ENCODE measurements at places on chromosomes 16 and 17.

DNA sequence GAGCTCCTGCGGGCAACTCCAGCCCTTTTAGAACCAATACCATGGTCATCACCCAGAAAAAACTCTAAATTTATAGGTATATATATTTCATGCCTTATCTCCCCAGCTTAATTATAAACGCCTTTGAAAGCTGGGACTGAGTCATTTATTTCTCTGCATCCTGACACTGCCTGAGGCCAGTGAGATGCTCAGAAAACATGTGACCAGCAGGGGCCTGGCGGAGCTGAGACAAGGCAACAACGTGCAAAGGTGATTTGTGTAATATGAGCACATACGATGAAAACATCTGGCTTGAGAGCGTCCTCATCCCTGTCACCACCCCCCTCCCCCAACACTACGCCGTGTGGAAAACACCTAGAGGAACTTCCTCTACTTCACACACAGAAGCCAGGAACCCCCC lies 22.7 kb downstream of the NXN start:
- DNase-seq, result no peak

DNA sequence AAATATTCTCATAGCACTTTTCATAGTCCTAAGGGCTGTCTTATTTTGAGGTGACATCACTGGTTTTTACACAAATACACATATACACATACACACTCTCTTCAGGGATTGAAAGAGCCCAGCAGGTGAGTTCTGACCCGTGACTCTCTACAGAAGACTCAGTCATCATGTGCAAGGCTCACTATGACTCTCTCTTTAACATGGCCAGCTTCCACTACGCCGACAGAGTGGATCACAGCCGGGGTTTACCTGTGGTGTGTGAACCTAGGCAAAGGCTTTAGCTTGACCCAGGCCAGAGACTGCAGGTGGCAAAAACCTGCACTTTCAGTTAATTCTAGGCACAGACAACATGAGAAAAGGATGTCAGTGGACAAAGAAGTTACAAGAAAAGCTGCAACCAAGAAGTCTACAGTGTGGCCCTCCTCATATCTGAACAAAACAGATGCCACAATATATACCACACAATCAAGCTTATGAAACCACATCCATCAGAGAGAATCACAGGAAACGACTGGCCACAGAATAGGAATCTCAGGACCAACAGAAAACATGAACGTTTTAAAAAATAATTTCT lies 56.5 kb downstream of the CYTH1 start:
- DNase-seq, result no peak

- DNase-seq, result no peak
Measured at GRCh38 chr17:57490111-57490845, 234.0 kb downstream of the MSI2 start.

- DNase-seq, result no peak
Measured at GRCh38 chr17:17507465-17508011, 11.3 kb upstream of the RASD1 start.

DNA sequence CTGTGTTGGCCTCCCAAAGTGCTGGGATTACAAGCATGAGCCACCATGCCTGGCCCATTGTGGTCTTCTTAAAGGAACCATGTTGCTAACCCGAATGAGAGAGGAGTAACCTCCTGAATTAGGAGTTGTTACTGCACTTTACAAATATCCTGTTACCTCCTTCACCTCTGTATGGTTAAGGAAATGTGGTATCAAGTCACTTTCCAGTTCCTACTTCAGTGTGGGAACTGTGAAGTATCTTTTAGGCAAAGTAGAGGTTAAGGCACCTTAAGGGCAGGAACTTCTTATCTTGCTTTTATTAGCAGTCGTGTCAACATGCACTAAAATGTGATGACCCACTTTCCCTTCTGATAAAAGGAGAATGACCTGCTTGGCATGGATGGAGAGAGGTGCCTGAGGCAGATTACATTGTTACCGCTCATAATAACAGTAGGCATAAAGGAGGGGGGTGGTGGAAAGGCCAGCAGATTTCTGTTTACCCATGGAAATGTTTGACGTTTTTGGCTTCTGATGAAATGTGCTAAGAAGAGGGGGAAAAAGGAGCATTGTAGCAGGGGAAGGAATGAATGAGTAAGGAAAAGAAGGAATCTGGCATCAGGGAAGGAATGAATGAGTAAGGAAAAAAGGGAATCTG lies 28.5 kb downstream of the FTO start:
- no peak for DNase-seq

DNA sequence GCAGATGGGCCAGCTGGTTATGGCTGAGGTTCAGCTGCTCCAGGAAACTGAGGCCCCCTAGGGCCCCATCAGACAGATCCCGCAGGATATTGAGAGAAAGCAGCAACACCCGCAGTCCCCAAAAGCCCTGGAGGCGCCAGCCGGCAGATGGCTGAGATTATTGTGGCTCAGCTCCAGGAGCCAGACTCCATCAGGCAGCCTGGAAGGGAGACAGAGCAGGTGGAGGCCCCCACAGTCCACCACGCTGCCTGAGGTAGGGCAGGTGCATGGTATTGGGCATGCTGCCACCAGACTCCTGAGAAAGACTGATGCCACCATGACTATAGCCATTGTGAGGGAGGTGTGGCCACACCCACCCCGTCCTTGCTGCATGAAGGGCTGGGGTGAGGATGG lies 9.5 kb upstream of the TMEM101 start:
- no peak for DNase-seq

DNA sequence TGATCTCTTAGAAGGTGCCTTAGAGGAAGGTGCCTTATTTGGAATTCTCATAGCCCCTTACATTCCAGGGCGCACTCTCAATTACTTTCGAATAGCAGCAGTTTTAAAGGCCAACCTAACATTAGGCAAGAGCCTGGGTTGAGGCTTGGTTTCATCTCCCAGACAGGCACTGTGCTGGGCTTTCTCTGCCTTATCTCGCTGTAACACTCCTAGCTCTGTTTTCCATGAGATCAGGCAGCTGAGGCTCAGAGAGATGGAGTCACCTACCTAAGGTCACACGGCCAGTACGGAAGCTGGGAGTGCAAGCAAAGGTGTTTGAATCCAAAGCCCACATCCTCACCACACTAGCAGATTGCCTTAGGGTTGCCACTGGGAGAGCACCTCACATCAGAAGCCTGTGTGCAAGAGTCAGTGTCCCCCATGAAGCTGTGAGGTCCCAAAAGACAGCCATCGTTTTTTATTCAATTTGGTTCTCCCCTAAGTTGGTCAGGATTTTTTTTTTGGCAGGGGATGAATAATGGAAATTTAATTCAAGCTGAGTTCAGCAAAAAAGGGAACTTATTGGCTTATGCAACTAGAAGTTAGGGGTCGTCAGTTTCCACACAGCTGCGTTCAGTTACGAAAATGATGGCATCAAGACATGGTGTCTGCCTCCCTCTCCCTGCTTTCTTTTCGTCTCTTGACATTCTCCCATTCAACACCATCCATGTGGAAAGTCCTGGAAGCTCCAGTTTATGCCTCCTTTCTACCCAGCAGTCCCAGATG lies 206.4 kb downstream of the KATNIP start:
- DNase-seq, result no peak

- no peak for DNase-seq
Measured at GRCh38 chr17:80836971-80837481, 154.6 kb upstream of the CHMP6 start.

DNA sequence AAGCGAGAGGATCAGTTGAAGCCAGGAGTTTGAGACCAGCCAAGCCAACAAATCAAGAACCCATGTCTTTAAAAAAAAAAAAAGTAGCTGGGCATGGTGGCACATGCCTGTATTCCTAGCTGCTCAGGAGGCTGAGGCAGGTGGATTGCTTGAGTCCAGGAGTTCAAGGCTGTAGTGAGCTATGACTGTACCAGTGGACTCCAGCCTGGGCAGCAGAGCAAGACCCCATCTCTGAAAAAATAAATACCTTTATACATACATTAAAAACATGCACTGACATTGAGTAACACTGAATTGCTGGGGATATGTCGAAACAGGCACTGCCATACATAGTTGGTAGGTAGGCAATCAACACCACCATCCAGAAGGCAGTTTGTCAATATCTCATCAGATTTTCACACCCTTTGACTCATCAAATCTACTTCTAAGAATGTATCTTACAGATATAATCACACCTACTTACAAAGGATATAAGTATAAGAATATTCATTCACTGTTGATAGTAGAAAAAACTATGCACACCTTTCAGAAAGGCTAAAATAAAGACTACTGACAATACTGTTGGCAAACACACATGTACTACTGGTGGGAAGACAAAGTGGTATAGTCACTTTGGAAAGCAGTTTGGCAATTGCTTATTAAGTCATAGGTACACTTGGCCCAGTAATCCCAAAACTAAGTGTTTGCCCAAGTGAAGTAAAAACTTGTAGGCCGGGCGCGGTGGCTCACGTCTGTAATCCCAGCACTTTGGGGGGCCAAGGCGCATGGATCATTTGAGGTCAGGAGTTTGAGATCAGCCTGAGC lies 6.4 kb upstream of the CEP20 start:
- no peak for DNase-seq

- no peak for DNase-seq
Measured at GRCh38 chr17:27567563-27567859, 63.5 kb upstream of the LGALS9 start.

- no peak for DNase-seq
Measured at GRCh38 chr17:11885051-11885450, 112.2 kb downstream of the ZNF18 start.

DNA sequence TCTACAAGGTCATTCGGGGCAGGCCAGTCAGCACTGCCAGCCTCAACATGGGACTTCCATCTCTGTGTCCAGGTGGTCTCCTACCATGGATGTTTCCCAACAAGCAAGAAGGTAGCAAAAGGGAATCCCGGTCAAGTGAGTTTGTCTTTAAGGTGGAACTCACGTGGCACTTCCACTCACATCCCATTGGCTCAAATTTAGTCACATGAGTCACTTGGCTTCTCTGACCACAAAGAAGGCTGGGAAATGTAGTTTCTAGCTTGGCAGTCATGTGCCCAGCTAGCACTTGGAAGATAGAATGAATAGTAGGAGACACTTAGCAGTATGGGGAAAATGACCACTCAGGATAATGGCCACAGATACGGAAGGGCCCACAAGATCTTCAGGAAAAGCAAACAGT lies 106.6 kb downstream of the AIPL1 start:
- no peak for DNase-seq

DNA sequence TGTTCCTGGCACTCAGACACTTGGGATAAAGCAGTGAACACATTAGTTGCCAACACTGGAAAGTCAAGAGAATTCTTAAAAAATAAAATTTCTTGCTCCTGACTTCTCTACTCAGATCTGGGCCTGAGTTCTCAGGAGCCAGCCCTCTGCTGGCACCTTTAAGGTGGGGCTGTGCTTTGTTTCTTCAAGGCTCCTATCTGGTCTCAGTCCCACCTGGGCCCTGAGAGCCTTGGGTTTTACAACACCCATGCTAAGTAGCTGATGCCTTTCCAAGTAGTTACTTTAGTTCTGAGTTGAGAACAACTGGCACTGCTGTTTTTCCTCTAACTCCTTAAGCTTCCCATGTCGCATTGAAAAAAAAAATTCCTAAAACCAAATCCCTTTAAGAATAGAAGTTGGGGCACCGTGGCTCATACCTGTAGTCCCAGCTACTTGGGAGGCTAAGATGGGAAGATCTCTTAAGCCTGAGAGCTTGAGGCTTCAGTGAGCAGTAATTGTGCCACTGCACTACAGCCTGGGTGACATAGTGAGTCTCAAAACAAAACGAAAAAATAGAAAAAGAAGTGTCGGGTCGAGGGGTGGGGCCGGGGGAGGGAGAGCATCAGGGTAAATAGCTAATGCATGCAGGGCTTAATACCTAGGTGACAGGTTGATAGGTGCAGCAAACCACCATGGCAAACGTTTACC lies 16.6 kb downstream of the CHAD start:
- no peak for DNase-seq

- no peak for DNase-seq
Measured at GRCh38 chr16:87348616-87349157, 31.5 kb upstream of the C16orf95 start.

- no peak for DNase-seq
Measured at GRCh38 chr17:978103-979093, 1.2 kb downstream of the NXN start.

DNA sequence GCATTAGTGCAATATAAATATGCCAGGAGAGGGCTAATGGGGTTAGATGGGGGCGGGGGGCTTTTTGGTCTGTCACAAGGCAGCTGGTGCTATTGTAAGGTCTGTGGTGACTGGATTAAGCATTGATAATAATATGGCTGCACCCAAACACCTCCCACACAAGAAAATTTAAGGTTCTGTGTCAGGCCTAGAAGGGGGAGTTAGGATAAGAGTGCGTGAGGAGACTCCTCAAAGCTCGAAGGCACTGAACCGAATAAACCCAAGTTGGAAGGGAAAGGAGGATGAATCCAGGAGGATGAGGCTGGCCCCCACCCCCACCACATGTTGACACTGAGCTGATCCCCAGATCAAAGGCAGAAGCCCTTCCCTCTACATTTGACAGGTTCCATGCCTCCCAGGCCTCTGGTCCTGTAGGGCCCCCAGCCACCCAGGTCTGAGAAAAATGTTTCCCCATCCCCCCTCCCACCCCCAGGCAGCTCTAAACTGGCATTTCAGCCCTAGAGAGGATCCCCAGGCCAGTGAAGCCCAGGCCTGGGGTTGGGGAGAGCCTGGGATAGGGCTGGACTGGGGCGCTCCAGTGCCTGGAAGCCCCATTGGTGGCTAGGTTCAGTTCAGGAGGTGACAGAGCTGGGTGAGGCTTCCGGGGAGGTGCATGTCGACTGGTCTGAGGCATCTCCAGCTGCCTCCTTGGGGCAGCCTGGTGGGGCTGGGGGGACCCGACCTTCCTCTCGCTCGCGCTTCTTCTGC lies 1.7 kb downstream of the HOXB1 start:
- no peak for DNase-seq

DNA sequence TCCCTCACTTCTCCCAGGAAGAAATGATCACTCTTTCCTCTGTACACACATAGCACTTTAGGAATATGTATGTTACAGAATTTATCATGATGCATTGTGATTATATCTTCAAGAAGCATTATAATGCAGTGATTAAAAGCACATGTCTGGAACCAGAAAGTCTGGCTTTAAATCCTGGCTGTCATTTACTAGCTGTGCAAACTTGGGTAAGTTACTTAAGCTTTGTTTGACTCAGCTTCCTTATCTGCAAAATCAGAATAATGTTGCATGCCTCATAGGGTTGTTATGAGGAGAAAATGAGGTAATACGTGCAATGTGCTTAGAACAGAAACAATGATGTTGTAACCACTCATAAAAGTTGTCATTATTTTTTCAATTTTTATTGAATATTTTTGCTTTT lies 156.3 kb upstream of the ZKSCAN2 start:
- no peak for DNase-seq

DNA sequence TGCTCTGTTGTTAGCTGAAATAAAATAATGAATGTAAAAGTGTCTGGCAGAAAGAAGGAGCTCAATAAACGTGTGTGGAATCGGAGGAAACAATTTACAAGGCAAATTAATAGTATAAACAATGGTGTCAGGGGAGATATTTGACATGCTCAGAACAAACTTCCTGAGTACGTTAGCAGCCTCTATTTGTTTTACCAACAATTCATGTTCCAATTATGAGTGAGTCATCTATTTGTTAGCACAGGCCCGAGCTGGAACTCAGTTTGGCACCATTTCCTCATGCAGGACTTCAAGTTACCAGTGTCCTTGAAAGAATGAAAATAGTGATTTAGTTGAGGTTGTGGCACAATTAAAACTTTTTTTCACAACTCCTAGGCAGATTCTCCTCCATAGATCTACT lies 9.1 kb downstream of the ASIC2 start:
- no peak for DNase-seq
